ENCODE measurements at places on chromosomes 6 and 20.

DNA sequence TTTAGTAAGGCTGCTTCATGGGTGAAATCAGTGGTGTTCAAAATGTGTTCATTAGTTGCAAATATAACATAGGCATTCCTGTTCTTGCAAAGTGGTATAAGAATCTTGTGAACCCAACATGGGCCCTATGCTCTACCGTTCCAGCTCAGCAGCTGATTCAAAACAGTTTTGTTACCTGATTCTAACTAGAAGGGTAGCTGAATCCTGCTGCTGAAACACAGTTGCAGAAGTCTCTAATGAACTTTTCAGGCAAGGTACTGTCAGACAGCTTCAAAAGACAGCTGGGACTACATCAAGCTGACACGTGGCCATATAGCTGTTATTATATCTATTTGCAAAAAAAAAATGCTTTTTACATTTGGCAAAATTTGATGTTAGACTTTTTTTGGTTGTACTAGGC lies 22.7 kb downstream of the THEMIS start:
- DNase-seq: no peak

DNA sequence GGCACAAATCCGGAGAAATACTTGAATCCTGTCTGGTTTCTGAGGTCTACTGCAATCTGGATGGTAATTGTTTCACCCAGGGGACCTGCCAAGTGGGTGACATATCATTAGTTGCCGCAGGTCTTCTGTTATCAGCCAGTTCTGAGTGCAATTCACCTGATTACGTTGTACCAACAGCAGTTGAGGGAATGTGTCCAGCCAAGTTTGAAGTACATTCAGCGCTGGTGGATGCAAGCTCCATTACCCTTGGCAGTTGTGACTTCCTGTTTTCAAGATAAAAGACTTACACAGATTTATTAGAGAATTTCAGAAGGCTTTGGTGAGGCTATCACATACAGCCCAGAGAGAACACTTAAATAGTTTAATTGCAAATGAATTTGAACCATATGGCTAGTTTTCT lies 42.8 kb downstream of the FNDC1 start:
- DNase-seq: no peak

- DNase-seq: no peak
These were observed 704.8 kb downstream of the PTPRT start for GRCh38 chr20:42484790-42485375.

DNA sequence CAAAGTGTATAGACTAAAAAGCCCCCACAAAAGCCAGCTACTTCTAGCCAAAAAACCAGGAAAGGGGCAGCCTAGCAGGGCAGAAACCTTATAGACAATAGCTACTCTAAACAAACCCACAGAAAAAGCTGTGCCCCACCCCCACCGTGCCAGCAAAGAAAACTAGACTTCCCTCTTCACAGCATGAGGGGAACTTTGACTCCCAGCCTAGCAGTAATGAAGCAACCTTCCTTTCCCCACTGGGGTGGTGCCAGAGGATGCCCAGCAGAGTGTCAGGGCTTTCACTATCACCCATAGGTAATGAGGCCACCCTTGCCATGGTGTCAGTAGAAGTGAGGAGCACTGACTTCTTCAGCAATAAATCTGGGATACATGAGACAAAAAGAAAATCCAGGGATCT lies 99.0 kb upstream of the LGSN start:
- DNase-seq: no peak
